ENCODE measurements at places on chromosomes 11 and 22.

GRCh38 chr11:102874852-102875251 is at the start of gene MMP12:
TSS of gene MMP12 (minus strand) at chr11:102874982. CDS start at chr11:102874937, 45 bp downstream.
- DNase-seq = no peak

- DNase-seq = no peak
Observed at GRCh38 chr11:45850446-45850845, 3.2 kb downstream of the CRY2 start.

GRCh38 chr22:50173311-50173982 is 2.9 kb downstream of the PANX2 start:
- peak; percentile 42 for DNase-seq

GRCh38 chr22:24117942-24118341 is 63.3 kb upstream of the SUSD2 start:
- DNase-seq = no peak
